ENCODE measurements at places on chromosomes 6 and 20.

- H3K36me3 ChIP-seq, result no peaks in the 10 kb centered on the region
- H3K4me1 ChIP-seq, result no peaks in the 10 kb centered on the region
These were observed 622.4 kb downstream of the TENT5A start for GRCh38 chr6:81130061-81130460.

GRCh38 chr6:131692031-131692430 lies 9.2 kb downstream of the OR2A4 start:
- H3K4me3 ChIP-seq, result no peak overlapping the region
- no peaks in the 10 kb centered on the region for H3K4me1 ChIP-seq
- H3K27me3 ChIP-seq, result no peaks in the 10 kb centered on the region

DNA sequence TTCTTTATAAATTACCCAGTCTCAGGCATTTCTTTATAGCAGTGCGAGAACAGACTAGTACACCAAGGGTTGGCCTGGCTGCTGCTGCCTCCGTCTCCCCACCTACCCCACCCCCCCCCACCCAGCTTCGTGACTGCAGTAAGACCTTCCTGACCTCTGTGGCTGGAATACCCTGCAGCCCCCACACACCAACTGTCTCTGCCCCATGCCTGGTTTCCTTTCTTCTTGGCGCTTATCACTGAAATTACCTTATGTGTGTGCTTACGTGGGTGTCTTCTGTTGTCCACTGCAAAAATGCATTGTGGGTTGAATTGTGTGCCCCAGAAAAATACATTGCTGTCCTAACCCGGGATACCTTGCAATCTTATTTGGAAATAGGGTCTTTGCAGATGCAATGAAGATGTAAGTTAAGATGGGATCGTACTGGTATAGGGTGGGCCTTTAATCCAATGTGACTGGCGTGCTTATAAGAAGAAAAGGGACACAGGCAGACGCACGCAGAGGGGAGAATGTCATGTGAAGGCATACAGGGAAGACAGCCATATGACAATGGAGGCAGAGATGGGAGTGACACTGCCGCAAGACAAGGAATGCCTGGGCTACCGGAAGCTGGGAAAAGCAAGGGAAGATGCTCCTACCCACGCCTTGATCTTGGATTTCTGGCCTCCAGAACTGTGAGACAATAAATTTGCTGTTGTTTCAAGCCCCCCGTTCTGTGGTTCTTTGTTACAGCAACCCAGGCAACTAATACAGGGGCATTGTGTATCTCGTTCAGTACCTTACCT lies 15.4 kb downstream of the SYNJ2 start:
- peaks cover 18% of the 10 kb centered on the region for H3K4me1 ChIP-seq
- H3K36me3 ChIP-seq, result no peaks in the 10 kb centered on the region
- DNase-seq, result no peak
- H3K4me3 ChIP-seq, result no peak overlapping the region
- H3K27ac ChIP-seq, result no peak overlapping the region

- no peaks in the 10 kb centered on the region for H3K4me1 ChIP-seq
- no peak overlapping the region for H3K27ac ChIP-seq
- no peak overlapping the region for H3K4me3 ChIP-seq
- no peaks in the 10 kb centered on the region for H3K27me3 ChIP-seq
These were observed 56.1 kb downstream of the DCBLD1 start for GRCh38 chr6:117538615-117539014.

DNA sequence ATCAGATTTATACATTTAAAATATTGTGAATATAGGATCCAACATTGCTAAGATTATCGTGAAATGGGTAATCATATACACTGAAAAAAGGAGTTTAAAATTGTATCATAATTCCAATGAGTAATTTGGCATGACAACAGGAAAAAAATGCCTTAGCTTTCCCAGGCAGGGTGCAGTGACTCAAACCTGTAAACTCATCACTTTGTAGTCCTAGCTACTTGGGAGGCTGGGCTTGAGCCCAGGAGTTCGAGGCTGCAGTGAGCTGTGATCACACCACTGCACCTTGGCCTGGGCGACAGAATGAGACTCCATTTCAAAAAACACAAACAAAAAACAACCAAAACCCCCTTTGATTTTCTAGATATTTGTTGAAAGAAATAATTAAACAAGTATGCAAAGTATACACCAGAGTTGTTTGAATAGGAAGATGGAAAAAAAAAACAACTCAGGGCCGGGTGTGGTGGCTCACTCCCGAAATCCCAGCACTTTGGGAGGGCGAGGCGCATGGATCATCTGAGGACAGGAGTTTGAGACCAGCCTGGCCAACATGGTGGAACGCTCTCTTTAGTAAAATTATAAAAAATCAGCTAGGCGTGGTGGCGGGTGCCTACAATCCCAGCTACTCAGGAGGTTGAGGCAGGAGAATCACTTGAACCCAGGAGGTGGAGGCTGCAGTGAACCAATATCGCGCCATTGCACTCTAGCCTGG lies 98.7 kb downstream of the TRERF1 start:
- no peaks in the 10 kb centered on the region for H3K4me1 ChIP-seq
- no peak overlapping the region for H3K4me3 ChIP-seq
- no peak for DNase-seq
- H3K27me3 ChIP-seq, result no peaks in the 10 kb centered on the region
- H3K27ac ChIP-seq, result no peak overlapping the region

DNA sequence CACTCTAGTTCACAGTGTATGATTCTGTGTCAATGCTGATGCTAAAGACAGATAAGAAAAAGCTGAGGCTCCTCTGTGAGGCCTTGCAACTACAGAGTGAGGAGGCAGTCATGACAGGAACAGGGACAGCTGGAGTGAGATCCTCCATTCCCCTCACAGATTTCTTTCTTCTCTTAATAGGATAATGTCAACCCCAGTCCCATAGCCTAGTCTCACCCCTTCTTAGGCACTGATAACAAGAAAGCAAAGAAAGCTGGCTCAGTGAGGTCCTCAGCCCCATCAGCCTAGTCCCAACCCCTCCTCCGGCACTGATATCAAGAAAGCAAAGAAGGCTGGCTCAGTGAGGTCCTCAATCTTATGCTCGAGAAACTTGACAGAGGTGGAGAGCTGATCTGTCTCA lies 2.1 kb upstream of the PTCHD4 start:
- H3K36me3 ChIP-seq, result no peaks in the 10 kb centered on the region
- H3K27me3 ChIP-seq, result no peaks in the 10 kb centered on the region
- DNase-seq, result no peak
- H3K27ac ChIP-seq, result no peak overlapping the region
- peaks cover 13% of the 10 kb centered on the region for H3K4me1 ChIP-seq

GRCh38 chr6:170089963-170090362 lies 200.9 kb downstream of the DLL1 start:
- H3K36me3 ChIP-seq, result no peaks in the 10 kb centered on the region
- peaks cover 8% of the 10 kb centered on the region for H3K4me1 ChIP-seq
- no peak overlapping the region for H3K4me3 ChIP-seq
- peaks cover 57% of the 10 kb centered on the region for H3K27me3 ChIP-seq
- H3K27ac ChIP-seq, result no peak overlapping the region

DNA sequence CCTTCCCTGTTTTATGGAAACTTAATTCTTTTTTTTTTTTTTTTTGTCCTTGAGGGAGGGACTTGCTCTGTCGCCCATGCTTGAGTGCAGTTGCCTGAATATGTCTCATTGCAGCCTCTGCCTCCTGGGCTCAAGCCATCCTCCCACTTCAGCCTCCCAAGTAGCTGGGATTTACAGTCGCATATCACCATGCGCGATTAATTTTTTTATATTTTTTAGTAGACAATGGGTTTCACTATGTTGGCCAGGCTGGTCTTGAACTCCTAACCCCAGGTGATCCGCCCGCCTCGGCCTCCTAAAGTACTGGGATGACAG lies 654 bp downstream of the TMEM14C start:
- no peak for DNase-seq
- H3K4me3 ChIP-seq, result peak overlapping the region; percentile 98
- H3K27me3 ChIP-seq, result no peaks in the 10 kb centered on the region
- peak overlapping the region; percentile 97 for H3K27ac ChIP-seq

- H3K27me3 ChIP-seq, result no peaks in the 10 kb centered on the region
- no peak overlapping the region for H3K4me3 ChIP-seq
- H3K4me1 ChIP-seq, result no peaks in the 10 kb centered on the region
- H3K27ac ChIP-seq, result no peak overlapping the region
- no peak for DNase-seq
These were observed 59.5 kb downstream of the MTHFD1L start for GRCh38 chr6:150924808-150925589.

GRCh38 chr6:142566628-142567396 lies 265.0 kb downstream of the ADGRG6 start:
- no peaks in the 10 kb centered on the region for H3K36me3 ChIP-seq
- peak; percentile 77 for DNase-seq
- H3K27ac ChIP-seq, result no peak overlapping the region

GRCh38 chr6:157520596-157521361 lies 139.8 kb downstream of the ZDHHC14 start:
- no peaks in the 10 kb centered on the region for H3K4me1 ChIP-seq
- no peak overlapping the region for H3K4me3 ChIP-seq
- no peak for DNase-seq
- H3K27me3 ChIP-seq, result no peaks in the 10 kb centered on the region

DNA sequence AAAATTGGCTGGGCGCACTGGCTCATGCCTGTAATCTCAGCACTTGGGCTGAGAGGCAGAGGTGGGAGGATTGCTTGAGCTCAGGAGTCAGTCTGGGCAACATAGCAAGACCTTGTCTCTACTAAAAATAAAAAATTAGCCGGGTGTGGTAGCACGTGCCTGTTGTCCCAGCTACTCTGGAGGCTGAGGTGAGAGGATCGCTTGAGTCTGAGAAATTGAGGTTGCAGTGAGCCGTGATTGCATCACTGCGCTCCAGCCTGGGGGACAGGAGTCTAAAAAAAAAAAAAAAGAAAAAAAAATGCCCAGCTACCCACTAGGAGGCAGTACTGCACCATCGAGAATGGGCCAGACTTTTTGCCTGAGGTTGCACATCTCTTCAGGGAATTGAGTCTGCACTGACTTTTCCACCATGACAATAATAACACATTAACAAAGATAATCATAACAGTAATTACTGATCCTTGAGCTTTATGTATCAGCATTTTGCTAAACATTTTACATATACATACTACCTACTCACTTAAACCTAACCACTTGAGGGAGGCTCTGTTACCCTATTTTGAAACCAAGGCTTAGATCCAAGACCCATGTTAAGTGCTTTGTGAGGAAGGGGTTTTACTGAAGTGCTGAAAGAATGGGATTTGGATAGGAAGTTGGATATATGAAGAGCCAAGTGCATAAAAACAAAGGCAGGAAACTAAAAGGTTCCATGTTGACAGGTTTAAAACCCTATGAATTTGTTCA lies 21.0 kb downstream of the SRSF3 start:
- peak; percentile 42 for DNase-seq
- H3K27ac ChIP-seq, result no peak overlapping the region
- H3K27me3 ChIP-seq, result no peaks in the 10 kb centered on the region
- no peaks in the 10 kb centered on the region for H3K4me1 ChIP-seq

DNA sequence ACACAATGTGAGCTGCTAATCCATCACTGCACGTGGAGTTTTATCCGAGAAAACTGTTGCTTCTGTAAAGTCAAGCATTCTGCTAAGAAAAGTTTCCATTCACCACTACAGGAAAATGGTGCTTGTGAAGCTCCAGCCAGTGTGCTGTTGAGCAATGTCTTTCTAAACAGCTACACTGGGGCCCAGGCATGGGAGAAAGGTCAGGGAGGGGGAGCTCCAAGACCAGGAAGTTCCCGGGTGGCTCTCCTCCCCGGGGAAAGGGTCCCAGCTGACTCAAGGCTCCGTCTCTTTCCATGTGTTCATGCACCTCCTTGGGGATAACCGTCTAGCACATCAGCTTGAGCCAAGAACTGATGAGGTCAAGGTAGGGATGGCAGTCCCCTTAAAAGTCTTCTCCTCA lies 20.5 kb downstream of the RPP40 start:
- no peak overlapping the region for H3K4me3 ChIP-seq
- H3K27me3 ChIP-seq, result no peaks in the 10 kb centered on the region
- H3K4me1 ChIP-seq, result no peaks in the 10 kb centered on the region
- peaks cover 11% of the 10 kb centered on the region for H3K36me3 ChIP-seq

- DNase-seq, result no peak
- no peak overlapping the region for H3K4me3 ChIP-seq
- no peaks in the 10 kb centered on the region for H3K36me3 ChIP-seq
- H3K27me3 ChIP-seq, result no peaks in the 10 kb centered on the region
These were observed 53.6 kb upstream of the ZNF337 start for GRCh38 chr20:25750220-25750764.

DNA sequence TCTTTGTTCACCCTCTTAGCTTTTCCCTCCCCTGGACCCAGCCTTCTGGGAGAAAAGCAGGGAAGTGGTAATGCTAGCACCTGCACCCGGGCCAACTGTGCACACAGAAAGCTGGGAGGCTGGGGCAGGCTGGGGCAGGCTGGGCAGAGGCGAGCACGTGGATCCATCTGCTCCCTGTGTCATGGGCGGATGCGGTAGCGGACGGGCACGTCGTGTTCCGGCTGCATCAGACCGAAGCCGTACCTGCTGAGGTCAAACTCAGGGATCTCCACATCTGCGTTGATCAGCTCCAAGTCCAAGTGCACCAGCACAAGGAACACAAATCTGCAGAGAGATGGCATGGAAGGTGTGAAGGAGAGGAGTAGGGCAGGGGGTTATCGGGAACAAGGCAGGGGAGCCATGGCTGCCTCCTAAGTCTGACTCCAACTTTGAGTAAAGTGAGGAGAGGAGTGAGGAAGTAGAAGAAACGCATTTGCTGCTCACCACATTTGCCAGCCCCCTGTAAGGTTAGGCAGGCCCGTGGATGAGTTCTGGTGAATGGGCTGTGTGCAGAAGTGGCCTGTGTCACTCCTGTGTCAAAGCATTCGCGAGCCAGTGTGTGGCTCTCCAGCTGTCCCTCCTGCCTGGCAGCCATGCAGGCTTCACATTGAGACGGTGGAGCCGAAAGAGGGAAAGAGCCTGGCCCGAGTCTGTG lies 25.4 kb upstream of the KCNB1 start:
- H3K4me3 ChIP-seq, result no peak overlapping the region
- no peak for DNase-seq
- H3K27ac ChIP-seq, result no peak overlapping the region
- peaks cover 20% of the 10 kb centered on the region for H3K4me1 ChIP-seq
- no peaks in the 10 kb centered on the region for H3K27me3 ChIP-seq

DNA sequence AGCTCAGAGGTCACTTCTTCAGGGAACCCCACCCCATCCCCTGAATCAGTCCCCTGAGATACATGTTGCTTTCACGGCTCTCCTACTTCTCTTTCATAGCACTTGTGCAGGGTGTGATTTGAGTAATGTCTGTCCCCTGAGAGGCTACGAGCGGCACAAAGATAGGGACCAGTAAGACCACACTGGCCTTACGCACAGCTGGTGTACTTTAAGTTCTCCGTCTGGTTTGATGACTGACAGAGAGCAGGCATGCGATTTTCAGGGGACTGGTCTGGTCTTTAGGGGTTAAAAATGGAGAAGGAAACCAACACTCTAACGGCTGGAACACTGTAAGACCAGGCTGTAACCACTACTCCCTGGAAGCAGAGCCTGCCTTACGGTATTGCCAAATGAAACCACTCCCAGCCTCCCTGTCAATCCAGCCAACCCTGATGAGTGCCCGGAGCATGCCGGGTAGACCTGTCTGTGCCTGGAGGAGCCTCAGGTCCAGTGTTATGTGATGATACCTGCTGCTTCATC lies 47.1 kb downstream of the ELMO2 start:
- H3K36me3 ChIP-seq, result no peaks in the 10 kb centered on the region
- no peak for DNase-seq
- H3K4me3 ChIP-seq, result peak overlapping the region; percentile 34
- no peaks in the 10 kb centered on the region for H3K27me3 ChIP-seq
- peak overlapping the region; percentile 68 for H3K27ac ChIP-seq

GRCh38 chr6:111549168-111549567 lies 56.5 kb downstream of the TRAF3IP2 start:
- no peak overlapping the region for H3K4me3 ChIP-seq
- H3K4me1 ChIP-seq, result peaks cover 38% of the 10 kb centered on the region
- no peak for DNase-seq
- H3K27ac ChIP-seq, result no peak overlapping the region
